ENCODE measurements at places on chromosomes 11 and 22.
A peak's percentile ranks its signal among the peaks of the same experiment; 100 is the strongest.

DNA sequence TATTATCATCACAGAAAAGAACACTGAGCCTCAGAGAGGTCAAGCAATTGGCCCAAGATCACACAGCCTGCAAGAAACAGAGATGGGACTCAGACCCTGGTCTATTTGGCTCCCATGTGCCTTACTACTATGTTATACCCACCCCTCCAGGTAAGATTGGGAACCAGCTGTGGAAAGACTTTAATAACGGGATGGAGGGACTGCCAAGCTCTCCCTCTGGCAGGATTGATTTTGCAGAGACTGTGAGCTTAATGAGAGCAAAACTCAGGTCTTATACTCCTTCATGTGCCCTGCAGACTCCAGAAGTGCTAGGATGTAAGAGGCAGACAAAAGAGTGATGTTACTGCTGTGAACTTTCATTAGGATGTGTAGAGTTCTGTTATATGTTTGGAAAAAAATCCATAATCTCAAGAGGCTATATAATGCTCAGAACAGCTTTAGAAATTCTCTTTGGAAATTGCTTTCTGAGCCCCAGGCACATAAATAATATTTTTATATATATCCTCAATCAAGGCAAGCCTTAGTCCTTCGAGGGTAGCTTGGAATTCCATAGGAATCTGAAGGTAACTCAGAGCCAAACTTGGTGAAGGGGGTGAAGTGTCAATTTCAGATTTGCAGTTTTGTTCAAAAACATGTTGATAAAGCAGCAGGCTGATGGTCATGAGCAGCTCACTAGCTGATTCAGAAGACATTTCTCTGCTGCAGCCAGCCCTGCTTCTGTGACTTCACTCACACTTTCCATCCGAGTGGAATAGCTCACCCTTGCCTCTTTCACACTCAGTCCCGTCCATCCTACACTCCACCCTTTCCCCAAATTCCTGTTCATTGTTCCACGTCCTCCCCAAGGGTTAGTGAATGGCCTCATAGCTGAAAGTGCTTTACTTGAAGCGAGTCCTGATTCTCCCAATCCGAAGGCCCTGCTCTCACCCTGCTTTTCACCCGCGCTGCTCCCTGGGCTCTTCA is 188.8 kb downstream of the SNX19 start:
- DNase-seq, result no peak

- DNase-seq, result peak; percentile 52
Measured at GRCh38 chr11:68950270-68950669, 30.5 kb downstream of the MRGPRD start.

- no peak for DNase-seq
Measured at GRCh38 chr11:14273895-14274294, 85.1 kb downstream of the RRAS2 start.

DNA sequence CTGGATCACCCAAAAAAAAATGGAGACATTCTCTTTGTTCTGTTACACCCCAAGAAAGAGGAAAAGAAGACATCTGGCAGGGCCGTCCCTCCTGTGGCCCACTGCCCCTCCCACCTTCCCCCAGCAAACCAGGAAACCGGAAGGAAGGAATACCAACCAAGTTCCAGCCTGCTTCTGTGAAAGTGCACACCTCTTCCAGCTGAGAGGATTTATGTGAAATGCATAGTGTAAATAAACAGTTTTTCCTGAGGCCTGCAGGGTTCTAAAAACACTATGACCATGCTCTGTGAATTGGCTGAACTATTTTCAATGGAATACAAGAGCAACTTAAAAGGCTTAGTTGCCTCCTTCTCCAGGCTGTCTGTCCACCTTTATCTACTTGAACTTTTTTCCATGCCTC is 50.0 kb upstream of the CHST1 start:
- DNase-seq, result no peak

GRCh38 chr11:14070896-14071295 is 108.4 kb downstream of the SPON1 start:
- DNase-seq, result no peak

- DNase-seq, result no peak
Measured at GRCh38 chr11:127182586-127183203, 182.1 kb upstream of the KIRREL3 start.

DNA sequence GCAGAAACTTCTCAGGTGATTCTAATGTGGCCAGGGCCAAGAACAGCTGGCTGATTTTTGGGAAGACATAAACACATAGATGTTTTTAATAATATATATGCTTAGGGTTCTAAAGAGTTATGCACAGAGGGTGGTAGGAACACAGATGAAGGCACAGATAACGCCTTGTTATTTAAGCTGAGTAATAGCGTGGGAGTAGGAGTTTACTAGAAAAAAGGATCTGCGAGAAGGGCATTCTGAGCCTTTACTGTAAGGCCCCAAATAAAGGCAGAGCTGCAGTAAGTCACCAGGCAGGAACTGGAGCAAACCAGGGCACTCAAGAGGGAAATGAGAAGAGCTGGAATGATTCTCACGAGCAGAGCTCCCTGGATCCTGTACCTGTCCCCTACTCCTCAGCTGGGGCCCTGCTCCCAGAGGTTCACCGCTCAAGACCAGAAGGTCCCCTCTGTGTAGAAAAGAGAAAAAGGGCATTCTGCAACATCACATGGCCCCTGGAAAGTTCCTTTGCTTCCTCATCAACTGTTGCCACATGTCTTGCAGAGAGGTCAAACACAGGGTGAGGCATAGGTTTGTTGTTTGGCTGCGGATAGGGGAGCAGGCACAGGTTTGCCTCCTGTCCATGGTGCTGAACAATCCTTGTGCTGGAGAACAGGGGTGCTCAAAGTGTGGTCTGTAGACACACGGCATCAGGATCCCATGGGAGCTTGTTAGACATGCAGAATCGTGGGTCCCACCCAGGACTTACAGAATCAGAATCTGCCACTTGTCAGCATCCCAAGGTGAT is 125.7 kb downstream of the TENM4 start:
- DNase-seq, result no peak

DNA sequence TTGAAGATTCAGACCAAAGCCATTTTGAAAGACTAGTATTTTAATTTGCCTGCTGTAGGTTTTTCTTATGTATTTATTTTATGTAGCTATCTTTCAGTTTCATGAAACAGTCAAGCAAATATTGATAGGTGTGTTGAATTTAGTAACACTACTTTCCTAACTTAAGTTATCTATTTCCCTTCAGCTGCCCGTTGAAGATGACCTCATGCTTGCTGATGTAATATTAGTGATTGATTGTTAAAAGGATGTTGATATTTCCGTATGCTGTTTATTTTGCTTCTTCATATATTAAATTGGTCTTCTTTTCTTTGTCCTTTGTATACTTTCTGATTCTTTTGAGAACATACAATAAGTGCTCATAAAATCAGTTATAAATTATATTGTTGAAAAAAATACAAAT is 86.8 kb upstream of the CHORDC1 start:
- no peak for DNase-seq

DNA sequence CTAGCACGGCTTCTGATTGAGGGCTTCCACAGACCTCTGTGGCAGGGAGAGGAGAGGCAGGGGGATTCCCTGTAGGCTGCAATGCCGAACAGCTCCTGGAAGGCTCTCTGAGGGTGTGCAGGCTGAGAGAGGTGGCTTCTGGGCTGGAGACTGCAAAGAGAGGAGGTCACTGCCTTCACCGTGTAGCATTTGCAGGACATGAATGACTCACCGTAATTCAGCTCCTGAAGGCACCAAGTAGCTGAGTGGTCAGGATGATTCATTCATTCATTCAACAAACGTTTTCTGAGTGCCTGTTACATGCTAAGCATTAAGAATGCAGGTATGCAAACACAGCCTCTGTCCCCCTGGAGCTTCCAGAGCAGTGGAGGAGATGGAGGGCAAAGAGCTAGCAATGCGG is 18.0 kb upstream of the EIF3D start:
- DNase-seq, result no peak

GRCh38 chr11:35173616-35174566 is 34.9 kb downstream of the CD44 start:
- peak; percentile 23 for DNase-seq

DNA sequence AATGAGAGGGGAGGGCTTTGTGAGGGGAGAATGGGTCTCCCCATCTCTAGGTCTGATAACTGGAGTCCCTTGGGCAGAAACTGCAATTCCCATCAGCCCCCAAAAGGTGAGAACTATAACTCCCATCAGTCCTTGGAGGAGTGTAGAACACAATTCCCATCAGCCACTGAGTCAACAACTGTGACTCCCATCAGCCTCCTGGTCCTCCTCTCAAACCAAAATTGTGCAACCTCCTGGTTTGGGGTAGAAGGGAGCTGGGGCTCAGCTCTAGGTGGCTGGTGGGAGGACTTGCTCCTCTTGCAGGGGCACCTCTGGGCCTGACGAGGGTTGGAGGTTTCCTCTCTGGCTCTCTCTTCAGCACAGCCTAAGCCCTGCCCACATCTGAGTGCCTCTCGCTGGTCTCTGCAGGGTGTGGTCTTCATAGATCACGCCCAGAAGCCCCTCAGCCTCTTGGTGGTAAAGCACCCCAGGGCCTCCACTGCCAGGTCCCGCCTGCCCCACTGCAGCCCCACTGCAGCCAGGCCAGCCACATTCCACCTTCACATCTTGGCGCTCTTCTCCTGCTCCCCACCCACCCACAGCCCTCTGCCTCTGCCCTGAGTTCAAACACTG is 18.5 kb downstream of the SLC22A12 start:
- DNase-seq, result peak; percentile 71
